ENCODE measurements at places on chromosomes 16 and 17. TPM values are rescaled to one million over a fixed set of nuclear protein-coding genes. Genes with fewer than 3 reads are reported as not detected.

GRCh38 chr16:86497551-86498021 lies 12.7 kb upstream of the FOXF1 start:
- DNase-seq: no peak

The SLC47A2 gene
- total RNA-seq: not detected

GRCh38 chr16:48323783-48324775 lies 61.1 kb downstream of the SIAH1 start:
- no peak for DNase-seq

DNA sequence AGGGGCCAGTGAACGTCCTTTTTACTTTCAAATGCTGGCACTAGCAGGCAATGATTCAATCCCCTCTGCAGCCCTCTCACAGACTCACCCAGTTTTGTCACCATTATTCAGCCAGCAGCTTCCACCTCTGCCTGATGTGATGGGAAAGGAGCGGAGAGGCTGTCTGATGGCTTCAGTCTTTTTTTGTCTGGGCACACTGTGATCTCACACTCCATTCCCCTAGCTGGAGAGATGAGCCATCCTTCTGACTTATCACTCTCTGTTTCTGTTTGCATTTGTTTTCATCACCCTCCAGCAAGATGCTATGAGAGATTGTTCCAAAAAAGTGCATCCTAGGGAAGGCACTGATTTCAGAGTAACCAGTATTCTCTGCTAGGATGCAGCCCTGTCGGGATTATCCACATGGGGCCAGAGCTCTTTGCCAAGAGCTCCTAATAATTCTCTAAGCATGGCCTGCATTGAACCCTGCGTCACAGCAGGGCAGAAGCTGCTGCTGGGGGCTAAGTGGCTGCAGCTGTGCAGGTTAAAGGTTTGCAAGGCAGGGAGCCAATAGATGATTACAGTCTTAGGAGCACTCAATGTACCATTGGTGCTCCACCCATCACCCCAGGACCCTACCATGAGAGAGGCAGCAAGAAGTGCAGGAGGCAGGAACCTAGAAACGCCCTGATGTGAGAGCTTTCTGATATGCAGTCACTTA lies 236.1 kb upstream of the C16orf82 start:
- DNase-seq: no peak

The NPIPB9 gene
- 4.6 TPM for total RNA-seq

The SMTNL2 gene
- total RNA-seq: not detected

GRCh38 chr16:61791464-61791863 lies 244.8 kb downstream of the CDH8 start:
- no peak for DNase-seq

DNA sequence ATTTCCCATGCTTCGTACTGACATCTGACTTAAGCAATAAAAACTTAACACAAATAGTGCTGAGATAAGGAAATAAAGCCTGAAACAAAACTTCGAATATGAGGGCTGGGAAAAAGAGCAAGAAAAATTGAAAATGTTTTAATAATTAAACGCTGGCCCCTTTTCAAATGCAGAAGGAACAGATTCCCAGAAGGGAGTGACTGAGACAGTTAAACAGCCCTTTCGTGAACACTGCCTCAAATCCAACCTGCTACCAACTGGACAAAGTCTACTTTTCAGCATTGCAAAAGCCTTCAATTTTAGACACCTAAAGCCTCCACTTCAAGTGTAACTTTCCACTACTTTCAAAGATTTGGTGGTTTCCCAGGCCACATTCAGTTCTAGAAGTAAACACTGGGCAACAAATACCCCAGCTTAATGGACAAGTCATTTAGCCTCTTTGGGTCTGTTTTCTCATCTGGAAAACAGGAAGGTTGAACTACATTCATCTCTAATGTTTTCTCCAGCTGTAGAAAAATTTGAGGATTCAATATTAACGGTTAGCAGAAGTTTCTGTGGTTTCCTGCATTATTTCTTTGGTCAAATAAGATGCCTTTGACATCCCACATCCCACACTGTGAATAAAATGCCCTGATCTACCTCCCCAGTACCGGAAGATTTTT lies 11.8 kb downstream of the RFFL start:
- no peak for DNase-seq

DNA sequence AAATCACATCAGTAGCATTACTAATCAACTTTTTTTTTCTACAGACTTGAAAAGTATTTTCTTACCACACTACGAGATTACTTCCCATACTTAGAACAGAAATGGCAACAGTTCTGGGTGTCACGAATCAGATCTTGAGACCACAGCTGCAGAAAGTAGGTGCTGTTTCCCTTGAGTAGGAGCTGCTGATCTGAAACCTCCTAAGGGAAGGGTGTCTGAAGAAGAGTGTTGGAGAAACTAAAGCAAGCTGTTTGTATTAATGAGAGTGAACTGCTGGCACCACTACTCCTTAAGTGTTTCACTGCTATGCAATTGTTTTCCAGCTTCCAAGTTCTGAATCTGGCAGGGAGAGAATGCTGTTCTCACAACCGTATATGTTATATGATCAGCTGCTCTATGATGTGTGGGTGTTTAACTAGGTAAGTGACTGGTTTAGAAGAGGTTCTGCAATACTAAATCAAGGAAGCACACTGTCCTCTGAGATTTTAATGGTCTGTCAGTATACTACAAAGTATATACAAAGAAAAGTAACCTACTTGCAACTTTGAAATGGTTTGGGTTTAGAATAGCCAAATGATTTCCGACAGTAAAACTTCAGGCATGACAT lies 3.3 kb downstream of the ZNF652 start:
- no peak for DNase-seq

The EVPLL gene
- total RNA-seq: 0.54 TPM

DNA sequence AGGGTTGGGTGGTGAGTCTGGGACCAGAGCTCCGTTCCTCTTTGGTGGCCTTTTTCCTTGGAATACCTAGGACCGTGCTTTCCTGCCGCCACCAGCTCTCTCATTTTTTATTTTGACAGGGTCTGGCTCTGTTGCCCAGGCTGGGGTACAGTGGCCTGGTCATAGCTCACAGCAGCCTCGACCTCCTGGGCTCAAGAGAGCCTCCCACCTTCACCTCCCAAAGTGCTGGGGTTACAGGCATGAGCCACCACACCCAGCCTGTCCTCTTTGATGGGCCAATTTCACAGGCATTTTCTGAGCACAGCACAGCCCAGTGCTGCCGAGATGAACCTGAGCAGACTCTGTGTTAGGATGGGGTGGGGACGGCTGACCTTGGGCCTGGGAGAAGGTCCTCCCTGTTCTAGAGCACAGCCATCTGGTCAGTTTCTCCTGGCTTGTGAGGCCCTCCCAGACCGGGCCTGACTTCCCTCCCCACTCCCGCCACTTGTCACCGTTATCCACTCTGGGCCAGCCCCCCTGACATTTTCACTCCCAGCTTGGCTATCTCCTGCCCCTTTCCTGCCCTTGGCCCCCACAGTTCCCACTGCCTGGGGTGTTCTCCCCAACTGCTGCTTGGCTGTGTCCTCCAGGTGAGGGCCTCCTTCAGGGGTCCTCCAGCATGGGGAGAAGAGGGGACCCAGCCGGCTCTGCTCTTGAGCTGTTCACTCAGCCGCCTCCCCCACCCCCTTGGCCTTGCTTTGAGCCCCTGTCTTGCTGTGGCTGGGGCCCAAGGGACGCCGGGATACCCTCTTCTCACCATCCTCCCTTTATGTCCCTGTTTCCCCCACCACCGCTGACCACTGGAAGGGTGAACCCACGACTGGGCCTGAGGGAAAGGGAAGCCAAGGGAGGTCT lies 5.0 kb downstream of the ADCY7 start:
- DNase-seq: no peak
